ENCODE measurements at places on chromosomes 3 and 15.

- DNase-seq, result no peak
These were observed 26.3 kb upstream of the PRR23E start for GRCh38 chr3:127166501-127167065.

GRCh38 chr3:107124885-107125284, 252.4 kb upstream of the CCDC54 start:
- DNase-seq, result no peak

- no peak for DNase-seq
These were observed 107.9 kb downstream of the LRTM1 start for GRCh38 chr3:54819946-54820345.

DNA sequence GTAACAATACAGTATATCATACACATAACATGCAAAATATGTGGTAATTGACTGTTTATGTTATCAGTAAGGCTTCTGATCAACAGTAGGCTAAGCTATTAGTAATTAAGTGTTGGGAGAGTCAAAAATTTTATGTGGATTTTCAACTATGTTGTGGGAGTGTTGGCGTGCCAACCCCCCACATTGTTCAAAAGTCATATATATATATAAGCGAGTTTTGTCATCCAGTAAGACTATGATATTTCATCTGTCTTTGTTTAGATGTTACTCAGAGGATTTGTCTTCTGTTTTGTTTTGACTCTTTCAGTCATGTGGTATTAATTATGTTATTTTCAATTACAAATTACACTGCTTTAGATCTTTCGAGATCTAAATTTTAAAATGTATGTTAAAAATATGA, 51.0 kb upstream of the RAP2B start:
- no peak for DNase-seq

DNA sequence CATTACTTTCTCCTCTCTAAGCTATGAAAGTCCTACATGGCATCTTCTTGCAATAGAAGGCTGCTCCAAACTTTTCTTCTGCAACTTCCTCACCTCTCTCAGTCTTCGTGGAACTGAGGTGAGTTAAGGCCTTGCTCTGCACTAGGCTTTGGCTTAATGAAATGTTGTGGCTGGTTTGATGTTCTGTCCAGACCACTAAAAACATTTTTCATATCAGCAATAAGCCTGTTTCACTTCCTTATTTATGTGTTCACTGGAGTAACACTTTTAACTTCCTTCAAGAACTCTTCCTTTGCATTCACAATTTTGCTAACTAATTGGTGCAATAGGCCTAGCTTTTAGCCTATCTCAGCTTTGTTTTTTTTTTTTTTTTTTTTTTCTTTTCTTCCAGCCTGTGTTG, 335.3 kb upstream of the NECTIN3 start:
- no peak for DNase-seq

DNA sequence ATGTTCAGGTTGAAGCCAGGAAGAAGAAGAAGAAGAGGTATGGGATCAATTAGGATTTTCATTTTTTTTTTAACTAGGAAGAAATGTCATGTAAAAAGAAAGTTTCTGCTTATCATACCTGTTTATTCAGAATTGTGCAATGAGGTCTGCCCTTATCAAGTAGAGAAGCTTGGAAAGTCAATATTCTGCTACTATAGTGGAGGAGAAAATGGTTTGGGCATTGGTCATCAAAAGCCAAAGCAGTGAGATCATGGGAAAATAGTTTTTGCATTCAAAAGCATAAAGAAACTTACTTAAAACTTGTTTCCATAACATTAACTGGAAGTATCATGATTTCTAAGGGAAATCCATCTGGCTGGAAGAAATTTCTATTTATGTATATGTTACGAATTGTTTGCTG, 1239.2 kb downstream of the NSUN3 start:
- no peak for DNase-seq

DNA sequence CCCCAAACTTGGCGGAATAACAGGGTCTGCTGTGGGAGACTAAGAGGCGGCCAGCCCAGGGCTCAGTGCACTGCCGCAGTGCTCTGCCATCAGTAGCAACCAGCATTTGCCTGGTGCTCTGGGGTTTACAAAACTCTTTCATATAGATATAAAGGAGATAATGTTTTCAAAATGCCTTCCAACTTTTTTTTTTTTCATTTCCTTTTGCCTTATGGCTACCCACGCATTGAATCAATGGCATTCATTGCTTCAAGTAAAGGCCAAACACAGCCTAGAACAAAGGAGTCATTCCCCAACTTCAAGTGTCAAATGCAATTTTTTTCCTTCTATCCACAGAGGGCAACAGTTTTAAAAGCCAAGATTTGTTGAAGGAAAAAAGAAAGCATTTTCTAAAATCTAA, 11.6 kb upstream of the SLC24A5 start:
- DNase-seq, result no peak

DNA sequence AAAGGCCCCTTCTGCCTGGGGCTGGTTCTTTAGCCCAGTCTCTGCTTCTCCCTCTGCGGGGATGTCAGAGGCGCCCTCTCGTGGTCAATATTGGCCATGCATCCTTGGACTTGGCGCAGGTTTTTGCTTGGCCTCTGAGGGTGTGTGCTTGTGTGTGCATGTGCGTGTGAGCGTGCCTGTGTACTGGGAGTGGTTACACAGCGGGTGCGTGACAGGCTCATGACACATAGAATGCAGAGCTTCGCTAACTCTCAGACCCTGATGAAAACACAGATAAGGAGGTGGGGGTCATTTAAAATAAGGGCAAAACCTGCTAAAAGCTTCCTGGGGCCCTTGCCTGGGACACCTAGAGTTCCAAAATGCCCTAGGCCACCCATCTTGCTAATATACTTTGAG, 160.9 kb downstream of the SMAD6 start:
- DNase-seq, result peak; percentile 42

GRCh38 chr15:92502930-92503857, 109.5 kb downstream of the ST8SIA2 start:
- DNase-seq, result no peak

DNA sequence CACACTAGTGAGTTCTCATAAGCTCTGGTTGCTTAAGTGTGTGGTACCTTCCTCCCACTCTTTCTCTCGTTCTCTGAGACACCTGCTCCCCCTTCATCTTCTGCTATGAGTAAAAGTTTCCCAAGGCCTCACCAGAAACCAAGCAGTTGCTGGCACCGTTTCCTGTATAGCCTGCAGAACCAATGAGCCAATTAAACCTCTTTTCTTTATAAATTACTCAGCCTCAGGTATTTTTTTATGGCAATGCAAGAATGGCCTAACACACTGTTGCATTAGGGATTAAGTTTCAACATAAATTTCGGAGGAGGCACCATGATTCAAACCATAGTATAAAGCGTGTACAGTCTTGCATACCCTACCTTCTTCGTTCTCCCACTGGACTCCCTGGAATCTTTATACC, 252.3 kb upstream of the CHRM5 start:
- no peak for DNase-seq
